Suppressor macrophage treated with lipopolysaccharide for 1 hour (primary cell): ENCODE measurements at places on chromosomes 4 and X.

- no peak for DNase-seq
These were observed 2.4 kb upstream of the MBTPS2 start for GRCh38 chrX:21837056-21837455.

GRCh38 chr4:118012142-118012541 lies 22.1 kb upstream of the NDST3 start:
- DNase-seq, result no peak

- no peak for DNase-seq
These were observed 8.0 kb downstream of the GPM6B start for GRCh38 chrX:13808865-13809264.

GRCh38 chr4:83546786-83547185 lies 10.9 kb downstream of the GPAT3 start:
- DNase-seq, result no peak

GRCh38 chr4:86250619-86251018 lies 109.2 kb downstream of the MAPK10 start:
- DNase-seq, result no peak

- peak; percentile 96 for DNase-seq
These were observed 32.5 kb upstream of the TLR2 start for GRCh38 chr4:153651587-153651986.
